SHP77 treated with DMSO at 0.1 percent for 48 hours (cell line): ENCODE measurements at places on chromosomes 1 and 21.

DNA sequence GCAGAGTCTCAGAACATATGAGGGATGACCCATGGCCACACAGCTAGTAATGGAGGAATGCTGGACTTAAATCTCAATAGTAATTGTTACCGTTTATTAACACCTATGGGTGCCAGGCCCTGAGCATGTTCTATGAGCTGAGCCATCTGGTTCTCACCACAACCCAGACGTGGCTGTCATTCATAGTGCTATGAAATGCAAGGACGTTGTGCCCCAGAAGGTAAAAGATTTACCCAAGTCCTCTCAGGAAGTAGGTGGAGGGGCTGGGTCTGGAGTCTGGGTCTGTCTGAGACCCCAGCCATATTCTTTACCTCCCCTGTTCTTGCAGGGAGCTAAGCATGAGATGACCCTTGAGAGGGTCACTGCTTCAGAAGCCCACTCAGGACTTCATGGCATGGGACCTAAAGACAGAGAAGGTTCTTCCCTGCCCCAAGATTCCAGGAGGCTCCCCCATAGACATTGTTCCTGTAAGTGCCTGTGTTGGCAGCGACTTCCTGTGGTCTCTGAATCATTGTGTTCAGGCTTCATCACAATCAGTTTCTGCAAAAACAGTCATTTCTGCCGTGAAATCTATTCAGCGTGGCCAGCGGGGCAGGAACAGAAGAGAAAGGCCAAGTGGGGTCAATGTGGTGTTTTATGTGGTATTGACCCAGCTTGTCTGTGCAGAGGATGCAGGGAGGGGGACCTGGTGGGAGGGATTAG is 475.4 kb downstream of the PTPRU start:
- DNase-seq, result no peak

DNA sequence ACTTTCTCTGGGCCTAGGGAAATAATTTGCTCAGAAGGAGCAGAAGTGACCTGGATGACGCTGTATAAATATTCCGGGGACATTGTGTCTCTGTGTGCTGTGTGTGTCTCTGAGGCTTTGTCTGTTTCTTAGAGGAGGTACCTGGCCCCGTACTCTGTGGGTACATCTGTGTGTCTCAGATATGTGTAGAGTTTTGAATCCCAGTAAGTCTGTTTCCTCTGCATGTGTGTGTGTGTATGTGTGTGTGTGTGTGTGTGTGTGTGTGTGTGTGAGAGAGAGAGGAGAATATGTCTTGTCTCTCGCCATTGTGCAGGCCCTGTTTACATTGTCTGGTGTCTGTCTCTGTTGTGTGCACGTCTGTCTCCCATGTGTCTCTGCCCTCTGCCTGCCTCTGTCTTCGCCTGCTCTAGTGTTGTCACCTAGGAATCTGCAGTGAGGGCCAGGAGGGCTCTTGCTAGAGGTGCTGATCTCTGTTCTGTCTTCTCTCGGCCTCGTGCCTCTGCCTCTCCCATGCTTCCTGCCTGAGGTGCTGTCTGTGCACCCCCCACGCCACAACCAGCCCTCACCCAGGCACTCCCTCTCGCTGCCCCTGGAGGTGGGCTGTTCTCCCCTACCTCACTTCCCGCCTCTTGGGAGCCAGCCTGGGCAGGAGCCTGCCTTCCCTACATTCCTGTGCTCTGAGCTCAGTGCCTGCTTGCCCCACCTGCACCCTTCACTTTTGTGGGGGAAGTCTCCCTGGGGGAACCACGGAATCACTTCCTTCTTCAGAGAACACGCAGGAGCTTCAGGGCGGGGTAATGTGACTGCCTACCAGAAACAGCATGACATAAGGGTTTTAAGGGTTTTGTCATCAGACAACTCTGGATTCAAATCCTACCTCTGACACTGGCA is 5.9 kb downstream of the MAP7D1 start:
- DNase-seq, result no peak

DNA sequence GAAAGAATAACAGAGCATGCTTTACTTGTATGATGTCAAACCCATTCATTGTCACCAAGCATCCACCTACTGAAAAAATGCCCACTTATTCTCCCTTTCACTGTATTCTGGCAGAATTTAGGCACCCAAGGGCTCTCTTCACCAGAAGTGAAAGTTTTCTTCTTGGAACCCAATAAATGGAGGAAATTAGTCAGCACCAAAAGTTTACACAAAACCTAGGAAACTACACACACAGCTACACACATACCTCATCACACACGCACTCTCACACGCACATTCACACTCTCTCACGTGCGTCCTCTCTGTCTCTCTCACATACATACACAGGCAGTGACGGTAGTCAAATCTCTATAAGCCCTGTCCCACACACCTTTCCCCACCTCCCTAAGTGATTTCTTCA is 37.6 kb downstream of the MCOLN2 start:
- DNase-seq, result no peak

DNA sequence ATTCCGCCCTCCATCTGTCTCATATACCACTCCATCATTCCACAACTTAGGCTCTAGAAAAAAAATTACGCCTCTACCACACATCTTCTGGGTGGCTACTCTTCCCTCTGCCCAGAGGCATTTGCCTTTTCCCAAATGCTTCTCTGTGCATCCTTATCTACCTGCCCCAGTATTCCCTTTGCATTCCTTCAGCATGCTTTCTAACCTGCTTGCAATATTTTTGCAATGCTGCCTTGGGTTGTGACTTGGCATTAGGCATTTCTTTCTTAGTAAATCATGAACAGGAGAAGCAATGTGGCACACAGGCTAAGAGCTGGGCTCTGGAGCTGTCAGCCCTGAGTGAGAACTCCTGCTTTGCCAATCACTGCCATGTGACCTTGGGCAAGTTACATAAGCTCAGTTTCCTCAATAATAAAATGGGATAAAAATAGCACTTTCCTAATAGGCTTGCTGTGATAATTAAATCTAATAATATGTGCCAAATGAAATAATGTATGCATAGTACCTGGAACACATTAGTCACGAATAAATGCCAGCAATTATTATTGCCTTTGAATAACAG is 276.0 kb downstream of the ASTN1 start:
- no peak for DNase-seq

GRCh38 chr1:228241259-228241658 is 33.4 kb downstream of the OBSCN start:
- no peak for DNase-seq

GRCh38 chr1:117363571-117364048 is 3.6 kb upstream of the MAN1A2 start:
- no peak for DNase-seq

GRCh38 chr1:150572918-150573647 is 6.3 kb downstream of the MCL1 start:
- DNase-seq, result no peak

GRCh38 chr1:229124116-229124515 is 146.8 kb upstream of the RAB4A start:
- no peak for DNase-seq

DNA sequence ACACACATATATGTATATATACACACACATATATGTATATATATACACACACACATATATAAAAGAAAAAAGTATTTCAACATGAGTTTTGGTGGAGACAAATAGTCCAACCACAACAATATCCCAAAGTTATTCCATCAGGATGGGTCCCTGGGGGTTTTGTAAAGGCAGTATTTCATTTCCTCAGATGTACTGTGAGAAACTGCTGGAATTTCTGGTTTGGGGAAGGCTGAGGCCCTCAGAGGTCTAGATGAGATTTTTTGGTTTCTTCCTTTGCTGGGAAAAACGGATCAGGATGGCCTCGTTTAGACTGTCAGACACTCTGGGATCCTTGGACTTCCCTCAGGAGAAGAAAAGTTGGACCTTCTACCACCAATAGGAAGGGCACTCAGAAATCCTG is 36.5 kb upstream of the TENT5B start:
- DNase-seq, result no peak

- DNase-seq, result no peak
These were observed 170.5 kb downstream of the PTPRU start for GRCh38 chr1:29406814-29407213.

- no peak for DNase-seq
These were observed 287.0 kb upstream of the PLXNA2 start for GRCh38 chr1:208531003-208531750.

DNA sequence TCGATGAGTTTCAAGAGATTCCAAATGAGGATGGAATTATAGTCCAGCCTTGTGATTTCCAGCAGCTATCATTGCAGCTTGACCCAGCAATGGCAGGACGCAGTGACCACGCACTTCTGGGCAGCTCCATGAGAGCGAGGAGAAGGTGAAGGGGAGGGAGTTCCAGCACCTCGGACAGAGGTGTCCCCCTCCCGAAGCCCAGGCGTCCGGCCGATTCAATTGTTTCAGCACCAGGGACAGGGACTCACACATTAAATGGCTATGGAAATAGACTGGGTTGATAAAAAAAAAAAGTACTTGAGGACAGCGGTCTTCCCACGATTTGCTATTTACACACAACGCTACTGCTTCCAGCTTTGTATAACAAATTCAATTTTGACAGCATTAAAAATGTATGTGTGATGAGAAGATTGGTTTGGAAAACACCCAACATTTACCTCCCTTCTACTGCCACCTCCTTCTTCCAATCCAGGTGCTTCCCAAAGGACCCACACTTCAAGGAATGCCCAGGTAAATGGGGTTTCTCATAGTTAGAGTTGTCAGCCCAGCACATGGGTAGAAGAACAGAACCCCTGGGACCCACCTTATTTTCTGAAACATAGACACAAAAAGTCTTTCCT is 71.8 kb downstream of the DISP3 start:
- DNase-seq, result no peak

DNA sequence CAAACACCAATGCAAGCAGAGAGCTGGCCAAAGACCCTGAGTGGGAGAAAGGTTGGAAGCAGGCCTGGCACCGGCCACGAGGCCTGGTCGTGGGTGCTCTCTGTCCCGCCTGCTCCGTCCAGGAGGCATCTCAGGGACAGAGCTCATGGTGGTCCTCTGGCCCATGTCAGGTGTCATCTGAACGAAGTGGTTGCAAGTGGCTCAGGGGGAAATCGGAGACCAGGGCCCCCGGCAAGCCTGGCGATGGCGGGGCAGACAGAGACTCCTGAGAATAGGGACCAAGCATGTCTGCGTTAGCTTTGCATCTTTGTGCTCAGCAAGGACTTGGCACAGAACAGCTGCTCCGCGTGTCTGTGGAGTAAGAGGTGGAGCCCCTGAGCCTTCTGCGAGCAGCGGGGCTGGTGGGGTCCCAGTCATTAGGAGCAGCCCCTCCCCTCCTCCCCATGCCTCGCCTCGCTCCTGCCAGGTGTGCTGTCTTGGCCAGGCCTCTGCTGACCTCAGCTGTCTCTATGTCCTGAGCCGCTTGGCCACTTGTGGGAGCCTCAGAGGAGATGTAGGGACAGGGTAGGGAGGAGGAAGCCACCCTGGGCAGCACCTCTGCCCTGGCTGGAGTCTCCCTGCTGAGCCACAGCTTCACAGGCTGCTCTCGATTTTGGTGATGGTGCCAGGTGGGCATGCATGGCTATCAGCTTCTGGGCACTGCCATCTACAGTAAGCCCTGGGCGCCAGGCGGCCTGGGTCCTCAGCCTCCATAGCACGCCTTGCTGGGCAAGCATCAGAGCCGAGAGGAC is 362.9 kb upstream of the VAMP3 start:
- DNase-seq, result no peak

GRCh38 chr1:175976865-175977642 is 230.0 kb downstream of the COP1 start:
- DNase-seq, result no peak

DNA sequence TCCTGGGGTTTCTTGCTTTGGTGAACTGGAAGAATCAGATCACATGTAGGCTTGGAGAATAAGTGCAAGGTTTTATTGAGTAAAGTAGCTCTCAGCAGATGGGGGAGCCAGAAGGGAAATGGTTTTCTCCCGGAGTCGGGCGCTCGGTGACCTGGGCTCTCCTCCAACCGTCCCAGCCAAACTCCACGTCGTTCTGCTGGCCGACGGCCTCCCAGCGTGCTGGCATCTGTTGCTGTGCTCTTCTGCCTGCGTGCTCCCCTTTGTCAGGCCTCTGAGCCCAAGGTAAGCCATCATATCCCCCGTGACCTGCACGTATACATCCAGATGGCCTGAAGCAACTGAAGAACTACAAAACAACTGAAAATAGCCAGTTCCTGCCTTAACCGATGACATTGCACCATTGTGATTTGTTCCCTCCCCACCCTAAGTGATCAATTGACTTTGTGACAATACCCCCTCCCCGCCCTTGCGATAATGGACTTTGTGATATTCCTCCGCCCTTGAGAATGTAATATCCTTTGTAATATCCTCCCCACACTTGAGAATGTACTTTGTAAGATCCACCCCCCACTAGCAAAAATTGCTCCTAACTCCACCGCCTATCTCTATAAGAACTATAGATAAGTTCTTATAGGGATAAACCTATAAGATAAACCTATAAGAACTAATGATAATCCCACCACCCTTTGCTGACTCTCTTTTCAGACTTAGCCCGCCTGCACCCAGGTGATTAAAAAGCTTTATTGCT is 88.3 kb downstream of the SMYD3 start:
- DNase-seq, result no peak

GRCh38 chr1:235720544-235720943 is 71.0 kb upstream of the GNG4 start:
- DNase-seq, result no peak

DNA sequence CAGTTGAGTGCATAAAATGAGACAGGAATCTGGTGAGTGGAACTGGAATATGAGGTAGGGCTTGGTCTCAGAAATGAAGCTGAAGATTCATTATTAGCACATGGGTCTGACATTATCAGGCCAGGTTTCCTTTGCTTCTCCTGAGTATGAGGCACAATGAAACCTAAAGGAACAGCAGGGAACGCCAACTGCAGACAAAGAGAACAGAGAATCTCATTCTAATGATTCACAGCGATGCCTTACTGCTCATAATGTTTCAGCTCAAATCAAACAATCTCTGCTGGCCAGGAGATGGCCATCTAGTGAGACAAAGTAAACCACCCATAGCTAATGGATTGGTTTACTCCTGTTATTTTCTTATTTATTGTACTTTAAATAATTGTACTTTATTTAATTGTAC is 133.5 kb downstream of the C1orf21 start:
- DNase-seq, result no peak

DNA sequence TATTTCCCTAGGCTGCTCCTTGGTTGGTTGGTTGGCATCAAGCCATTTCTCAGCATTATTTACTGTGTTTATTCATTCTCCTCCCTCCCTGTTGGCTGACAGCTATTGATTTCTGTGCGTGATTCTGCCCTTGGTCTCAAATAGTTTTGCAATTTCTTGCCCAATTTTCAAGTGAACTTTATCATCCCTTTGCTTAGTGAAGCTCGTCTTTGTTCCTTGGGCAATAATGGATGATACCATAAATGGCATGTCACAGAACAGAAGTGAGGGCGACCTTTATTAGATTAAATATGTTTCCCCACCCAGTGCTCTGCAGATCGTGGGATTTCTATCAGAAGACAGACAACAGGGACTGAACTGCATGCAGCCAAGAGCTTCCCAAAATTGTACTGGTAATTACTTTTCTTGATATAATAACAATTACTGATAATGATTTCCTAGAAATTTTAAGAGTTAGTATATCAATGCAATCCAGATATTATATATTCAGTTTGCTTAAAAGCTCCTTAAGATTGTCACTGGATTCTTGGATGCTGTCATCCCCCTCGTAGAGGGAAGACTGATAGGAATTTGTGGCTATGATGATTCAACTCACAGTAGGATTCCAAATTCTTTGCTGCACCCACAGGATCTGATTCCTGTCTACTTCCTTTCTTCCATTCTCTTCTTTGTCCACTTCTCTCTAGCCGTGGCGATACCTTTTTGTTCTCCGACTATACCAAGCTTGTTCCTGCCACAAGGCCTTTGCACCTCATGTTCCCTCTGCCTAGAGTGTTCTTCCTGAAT is 122.1 kb upstream of the KAZN start:
- DNase-seq, result no peak
